NCI-H2107 (cell line): ENCODE measurements at places on chromosomes 16 and 17.

- no peak for DNase-seq
Measured at GRCh38 chr16:34803683-34804416, 1344.4 kb downstream of the TP53TG3F start.

DNA sequence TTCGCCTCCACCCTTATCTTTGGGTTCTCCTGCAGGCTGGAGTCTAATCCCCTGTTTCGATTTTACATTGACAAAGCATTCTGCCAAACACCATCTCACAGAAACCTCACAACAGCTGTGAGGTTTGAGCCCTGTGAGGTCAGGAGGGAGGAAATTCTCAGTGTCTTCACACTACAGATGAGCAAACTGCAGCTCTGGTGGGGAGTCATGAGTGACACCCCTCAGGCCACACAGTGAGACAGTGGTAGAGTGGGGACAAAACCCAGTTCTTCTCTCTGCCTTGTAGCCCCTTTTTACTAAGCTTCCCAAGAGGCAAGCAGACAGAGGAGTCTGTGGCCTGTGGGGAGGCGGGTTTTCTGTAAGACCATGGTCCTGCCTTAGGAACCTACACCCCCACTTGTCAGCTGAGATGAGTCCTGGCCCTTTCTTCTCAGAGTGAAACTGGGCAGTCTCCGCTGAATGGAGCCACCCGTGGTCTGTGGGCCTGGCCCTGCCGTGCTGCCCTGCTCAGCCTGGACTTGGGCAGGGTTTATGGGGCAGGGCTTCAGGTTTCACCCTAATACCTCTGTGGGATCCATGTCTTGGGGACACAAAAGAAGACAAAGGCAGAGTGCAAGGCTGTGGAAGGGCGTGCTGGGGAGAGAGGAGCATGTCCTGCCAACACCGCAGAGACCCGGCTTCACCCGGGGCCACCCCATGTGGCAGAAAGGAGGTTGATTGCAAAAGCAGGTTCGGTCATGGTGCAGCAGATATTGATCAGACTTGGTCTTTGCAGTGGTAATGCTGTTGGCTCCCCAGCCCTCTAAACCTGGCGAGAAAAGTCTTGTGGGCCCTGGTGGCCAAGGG, 59.0 kb downstream of the ABR start:
- DNase-seq, result no peak

DNA sequence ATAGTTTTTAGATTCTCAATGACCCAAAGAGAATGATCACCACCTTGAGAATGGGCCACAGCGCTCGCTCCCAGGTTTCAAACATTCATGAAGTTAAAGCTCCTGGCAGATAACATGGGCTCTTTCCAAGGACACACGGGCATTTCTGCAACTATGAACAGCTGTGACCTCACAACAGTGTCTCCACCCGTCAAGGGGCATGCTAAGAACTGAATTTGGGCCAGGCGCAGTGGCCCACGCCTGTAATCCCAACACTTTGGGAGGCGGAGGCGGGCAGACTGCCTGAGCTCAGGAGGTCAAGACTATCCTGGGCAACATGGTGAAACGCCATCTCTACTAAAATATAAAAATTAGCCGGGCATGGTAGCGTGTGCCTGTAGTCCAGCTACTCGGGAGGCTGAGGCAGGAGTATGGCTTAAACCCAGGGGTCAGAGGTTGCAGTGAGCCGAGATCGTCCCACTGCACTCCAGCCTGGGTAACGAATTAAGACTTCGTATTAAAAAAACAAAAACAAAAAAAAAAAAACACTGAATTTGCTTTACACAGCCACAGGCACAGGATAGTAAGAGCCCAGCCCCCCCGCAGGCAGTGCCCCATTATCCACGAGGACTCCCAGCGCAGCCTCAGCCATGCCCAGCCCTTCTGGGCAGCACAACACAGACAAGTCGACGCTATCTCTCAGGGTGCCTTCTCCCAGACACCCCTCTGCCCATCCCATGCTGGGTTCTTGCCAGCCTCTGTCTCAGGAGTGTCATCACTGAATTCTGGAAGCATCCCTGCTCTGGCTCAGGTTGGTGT, 7.2 kb downstream of the USP7 start:
- no peak for DNase-seq

DNA sequence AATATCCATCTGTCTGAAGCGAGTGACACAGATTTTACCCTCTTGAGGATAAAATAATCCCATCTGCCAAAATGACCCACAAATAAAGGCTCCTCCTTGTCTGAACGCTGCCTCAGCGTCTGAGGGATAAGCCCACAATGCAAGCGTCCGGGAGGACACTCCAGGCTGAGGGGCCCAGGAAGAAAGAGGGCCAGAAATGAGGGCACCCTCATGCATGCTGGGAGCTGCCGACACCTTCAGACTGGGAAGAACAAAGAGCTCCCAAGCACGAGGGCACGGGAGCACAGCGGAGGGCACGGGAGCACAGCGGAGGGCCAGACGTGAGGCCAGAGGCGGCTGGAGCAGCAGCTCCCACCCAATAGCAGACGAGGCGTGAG, 126.9 kb downstream of the ZNF778 start:
- DNase-seq, result no peak

DNA sequence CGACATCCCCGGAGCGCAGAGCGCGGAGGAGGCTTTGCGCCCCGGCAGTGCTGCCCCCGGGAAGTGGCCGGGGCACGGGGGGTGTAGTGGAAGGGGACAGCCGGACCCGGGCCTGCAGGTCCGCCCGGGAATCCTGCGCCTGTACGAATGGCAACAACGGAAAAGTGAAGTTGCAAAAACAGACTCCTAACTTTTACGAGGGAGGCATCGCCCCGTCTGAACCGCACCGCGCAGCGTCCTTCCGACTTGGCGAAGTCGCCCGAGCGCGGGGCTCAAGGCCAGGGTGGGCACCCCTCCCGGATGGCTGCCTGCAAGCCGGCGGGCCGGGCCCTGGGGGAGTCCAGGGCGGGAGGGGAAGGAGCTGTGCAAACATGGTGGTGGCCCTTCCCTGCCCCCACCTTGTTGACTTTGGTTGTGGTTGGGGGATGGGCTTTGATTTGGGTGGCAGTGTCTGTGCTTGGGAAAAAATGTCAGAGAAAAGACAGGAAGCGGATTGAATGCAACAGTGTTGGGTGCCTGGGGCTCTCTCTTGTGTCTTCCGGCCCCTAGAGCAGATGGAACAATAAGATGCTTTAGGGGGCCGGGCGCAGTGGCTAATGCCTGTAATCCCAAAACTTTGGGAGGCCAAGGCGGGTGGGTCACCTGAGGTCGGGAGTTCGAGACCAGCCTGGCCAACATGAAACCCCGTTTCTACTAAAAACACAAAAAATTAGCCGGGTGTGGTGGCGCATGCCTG, 675 bp downstream of the RNF213 start:
- DNase-seq, result no peak

DNA sequence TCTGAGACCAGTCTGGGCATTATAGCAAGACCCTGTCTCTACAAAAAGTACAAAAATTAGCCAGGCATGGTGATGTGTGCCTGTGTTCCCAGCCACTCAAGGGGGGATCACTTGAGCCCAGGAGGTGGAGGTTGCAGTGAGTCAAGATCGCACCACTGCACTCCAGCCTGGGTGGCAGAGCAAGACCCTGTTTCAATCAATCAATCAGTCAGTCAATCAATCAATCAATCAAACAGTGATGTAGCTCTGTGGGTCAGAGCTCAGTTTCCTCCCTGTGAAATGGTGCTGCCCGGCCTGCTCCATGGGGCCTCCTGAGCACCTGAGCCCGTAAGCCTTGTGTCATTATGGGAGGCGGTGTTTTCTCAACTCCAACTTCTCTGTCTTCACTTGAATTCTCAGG, 167.1 kb upstream of the CIBAR2 start:
- no peak for DNase-seq

- no peak for DNase-seq
Measured at GRCh38 chr17:31789707-31790505, 69.1 kb downstream of the COPRS start.

- DNase-seq, result no peak
Measured at GRCh38 chr17:42456223-42457106, 2.2 kb upstream of the ATP6V0A1 start.

GRCh38 chr16:66871840-66872239, 8.5 kb upstream of the PDP2 start:
- DNase-seq, result no peak

DNA sequence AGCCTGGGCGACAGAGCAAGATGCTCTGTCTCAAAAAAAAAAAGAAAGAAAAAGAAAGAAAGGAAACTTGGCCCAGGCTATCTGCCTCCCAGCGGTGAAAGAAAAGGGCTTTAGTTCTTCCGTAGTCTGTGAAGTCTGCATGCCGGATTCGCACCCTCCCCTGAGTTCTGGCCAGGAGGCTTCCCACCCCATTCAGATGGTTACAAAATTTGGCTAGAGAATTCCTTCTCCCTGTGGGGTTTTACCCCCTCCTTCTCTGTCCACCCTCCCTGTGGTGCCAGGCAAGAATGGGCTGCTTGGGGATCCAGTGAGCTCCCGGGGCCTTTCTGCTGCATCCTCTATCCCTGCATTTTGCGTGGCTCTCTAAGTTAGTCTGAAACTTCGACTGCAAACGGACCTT, 37.8 kb downstream of the PAFAH1B1 start:
- DNase-seq, result no peak

GRCh38 chr16:31265329-31266245, 5.8 kb downstream of the ITGAM start:
- no peak for DNase-seq

- no peak for DNase-seq
Measured at GRCh38 chr17:1124896-1125787, 54.6 kb downstream of the ABR start.

DNA sequence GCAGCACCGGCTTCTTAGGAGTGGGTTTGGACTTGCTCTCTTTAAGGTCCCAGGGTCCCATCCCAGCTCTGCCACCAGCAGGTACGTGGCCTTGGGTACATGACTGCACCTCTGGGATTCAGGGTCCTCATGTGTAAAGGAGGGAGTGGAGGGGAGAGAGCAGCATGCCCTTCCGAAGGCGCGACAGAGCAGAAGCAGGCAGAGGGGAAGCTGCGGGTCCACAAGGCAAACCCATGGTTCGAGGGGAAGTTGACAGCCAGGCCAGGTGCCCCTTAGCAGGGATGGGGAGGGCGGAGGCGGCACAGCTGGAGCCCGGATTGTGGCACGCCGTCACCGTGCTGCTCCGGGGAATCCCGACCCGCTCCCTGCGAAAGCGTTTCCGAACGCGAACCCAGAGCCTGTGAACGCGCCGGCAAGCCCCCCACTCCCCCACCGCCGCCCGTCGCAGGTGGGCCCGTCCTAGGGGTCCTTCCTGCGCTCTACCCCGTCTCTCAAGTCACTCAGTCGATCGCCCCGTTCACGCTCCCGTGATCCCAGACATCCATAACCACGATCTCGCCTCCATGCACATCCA, 4.1 kb upstream of the TBX2 start:
- DNase-seq, result no peak

DNA sequence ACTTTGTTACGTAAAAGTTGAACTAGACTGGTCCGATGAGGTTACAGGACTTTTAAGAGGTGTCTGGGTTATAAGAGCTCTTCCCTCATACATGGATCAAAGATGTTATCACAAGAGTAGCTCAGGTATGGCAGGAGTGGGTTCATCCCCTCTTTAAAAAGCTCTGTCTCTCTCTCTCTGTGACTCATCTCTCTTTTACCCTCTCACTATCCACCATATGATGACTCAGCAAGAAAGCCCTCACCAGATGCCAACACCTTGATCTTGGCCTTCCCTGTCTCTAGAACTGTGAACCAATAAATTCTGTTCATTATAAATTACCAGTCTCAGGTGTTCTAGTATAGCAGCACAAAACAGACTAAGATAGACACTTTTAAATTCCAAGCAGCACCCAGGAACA, 1.9 kb upstream of the CLEC19A start:
- DNase-seq, result no peak

- no peak for DNase-seq
Measured at GRCh38 chr16:4529085-4530060, 9.2 kb downstream of the CDIP1 start.

DNA sequence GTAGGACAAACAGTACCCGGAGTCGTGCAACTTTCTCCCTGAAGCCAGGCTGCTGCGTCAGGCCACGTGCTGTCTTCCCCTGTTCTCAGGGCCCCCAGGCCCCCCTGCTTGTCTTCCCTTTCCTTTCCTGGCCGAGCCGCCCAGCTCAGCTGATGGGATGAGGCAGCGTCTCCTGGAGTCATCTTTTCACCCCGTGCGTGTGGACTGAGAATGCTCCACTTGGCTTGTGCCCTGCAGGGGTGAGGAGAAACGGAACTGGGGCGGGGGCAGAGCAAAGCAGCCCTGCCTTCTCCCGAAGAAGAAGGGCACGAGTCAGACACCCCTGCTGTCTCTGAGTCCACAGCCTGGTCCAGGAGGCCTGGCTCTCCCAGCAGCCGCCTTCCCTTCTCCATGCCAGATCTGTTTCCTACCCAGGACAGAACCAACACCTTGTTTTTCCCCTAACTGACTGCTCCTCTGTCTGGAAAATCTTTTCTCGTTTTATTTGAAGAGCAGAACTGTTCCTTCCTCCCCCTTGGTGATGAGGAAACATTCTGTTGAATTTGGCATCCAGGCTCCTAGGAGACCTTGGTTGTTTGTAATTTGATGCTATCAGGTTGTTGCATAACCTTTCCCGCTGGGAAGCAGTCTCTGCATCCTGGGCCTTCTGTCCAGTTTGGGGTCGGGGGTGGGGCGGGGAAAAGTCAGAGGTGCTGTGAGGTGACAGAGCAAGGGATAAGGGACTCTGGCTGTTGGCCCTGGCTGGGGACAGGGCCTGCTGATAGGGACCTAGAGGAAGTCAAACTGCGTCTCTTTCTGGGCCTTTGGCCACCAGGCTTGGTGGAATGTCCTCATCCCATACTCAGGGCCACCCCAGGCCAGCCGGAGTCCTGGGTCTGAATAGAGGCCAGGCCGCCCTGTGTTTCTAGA, 78.8 kb downstream of the WIPI1 start:
- DNase-seq, result no peak

DNA sequence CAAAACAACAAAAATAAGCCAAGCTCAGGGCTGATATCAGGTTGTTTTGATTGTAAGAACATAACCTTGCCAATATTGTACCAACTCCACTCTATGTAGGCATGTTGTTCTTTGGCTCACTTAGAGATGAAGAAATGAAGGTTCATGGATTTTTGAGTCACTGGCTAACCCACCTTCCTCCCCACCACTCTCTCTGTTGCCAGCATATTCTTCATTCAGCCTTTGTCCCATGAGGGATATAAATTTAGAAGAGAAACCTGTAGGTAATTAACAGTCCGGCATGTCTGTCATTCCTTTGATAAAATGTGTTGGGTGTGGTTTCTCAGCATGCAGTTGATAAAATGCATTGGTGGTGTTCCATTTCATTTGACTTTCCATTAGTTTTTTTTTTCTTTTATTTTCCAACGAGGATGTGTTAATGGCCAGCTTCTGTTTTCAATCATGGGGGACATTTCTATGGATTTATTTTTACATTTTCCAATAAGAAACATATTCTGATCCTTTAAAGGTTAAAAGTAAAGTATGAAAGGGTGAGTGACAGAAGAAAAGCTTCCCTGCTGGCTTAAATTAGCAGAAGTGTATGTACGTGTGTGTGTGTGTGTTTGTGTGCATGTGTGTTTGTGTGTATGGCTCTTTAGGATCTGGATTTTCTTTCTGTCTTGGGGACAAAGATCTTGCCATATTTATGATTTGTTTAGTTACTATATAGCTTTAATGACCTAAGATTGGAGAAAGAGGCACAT, 166.2 kb upstream of the KCNJ16 start:
- no peak for DNase-seq
